Kasumi-1 (cell line): ENCODE measurements at places on chromosomes 4 and X.

DNA sequence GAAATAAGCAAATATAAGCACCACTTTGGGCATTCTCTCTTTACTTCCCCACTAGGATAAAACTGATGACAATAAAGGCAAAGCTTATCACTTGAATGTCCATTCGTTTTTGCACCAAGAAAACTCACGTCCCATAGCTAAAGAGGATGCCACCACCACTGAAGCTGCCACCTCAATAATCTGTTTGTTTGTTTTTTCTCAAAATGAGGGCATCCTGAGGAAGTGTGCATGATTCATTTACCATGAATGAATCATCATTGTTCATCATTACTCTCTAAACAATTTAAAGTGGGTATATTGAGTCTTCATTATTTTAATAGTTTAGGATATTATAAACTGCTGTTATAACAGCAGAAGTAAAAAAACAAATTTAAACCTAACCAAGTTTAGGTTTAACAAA is 168.2 kb downstream of the DCTD start:
- no peak for DNase-seq

GRCh38 chrX:40415675-40416074 is 165.1 kb upstream of the ATP6AP2 start:
- DNase-seq, result no peak

DNA sequence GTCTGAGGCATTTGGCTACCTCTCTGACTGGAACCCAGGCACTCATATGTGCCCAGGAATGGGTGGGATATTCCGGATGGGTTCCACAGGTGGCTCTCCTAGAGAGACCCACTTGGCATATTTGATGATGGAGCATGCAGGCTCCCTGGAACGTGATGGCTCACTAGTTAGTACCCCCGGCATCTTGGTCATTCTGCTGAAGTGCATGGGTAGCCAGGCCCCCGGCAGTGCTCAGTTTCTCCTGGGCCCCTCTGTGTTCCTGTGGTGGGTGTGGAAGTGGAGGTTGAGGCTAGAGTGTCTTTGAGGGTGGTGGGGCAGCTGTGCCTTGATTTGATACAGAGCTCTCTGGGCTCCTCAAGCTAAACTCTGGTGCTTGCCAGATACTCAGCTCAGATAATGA is 29.4 kb downstream of the NBDY start:
- no peak for DNase-seq

- DNase-seq, result peak; percentile 6
These were observed 16.0 kb upstream of the MID1 start for GRCh38 chrX:10636337-10636736.
